ENCODE measurements at places on chromosomes 3 and 15. TPM values are rescaled to one million over a fixed set of nuclear protein-coding genes. Genes with fewer than 3 reads are reported as not detected.

Gene BLM
- 0.64 TPM for total RNA-seq

Gene BUB1B
- total RNA-seq, result 1.6 TPM

Gene GRK7
- not detected for total RNA-seq

Gene LRCH3
- total RNA-seq, result 28.7 TPM

Gene PLSCR2
- total RNA-seq, result not detected

Gene ATRIP
- total RNA-seq, result 4.7 TPM

Gene GABRR3
- not detected for total RNA-seq

Gene KY
- 0.25 TPM for total RNA-seq

Gene GREM1
- total RNA-seq, result 0.10 TPM

Gene PEAK1
- 43.5 TPM for total RNA-seq

Gene PIGBOS1
- total RNA-seq, result 16.2 TPM

Gene SNX33
- total RNA-seq, result 20.3 TPM

Gene PCSK6
- 0.73 TPM for total RNA-seq

Gene P4HTM
- total RNA-seq, result 23.0 TPM

Gene LACTB
- 21.1 TPM for total RNA-seq

Gene MCTP2
- 5.2 TPM for total RNA-seq

Gene GATA2
- total RNA-seq, result 5.1 TPM

Gene CFAP161
- not detected for total RNA-seq

Gene MEGF11
- not detected for total RNA-seq

Gene SPINT1
- total RNA-seq, result 0.24 TPM

Gene AGBL1
- total RNA-seq, result not detected

Gene PRR20G
- not detected for total RNA-seq

Gene XCR1
- not detected for total RNA-seq

Gene C3orf49
- not detected for total RNA-seq

Gene CSPG4
- 11.3 TPM for total RNA-seq

Measured in cardiac ventricle fibroblast (primary cell).